Psoas muscle (tissue), 8 donors: ENCODE measurements at places on chromosomes 2 and 18. TPM values are rescaled to one million over a fixed set of nuclear protein-coding genes. Genes with fewer than 3 reads are reported as not detected.

DNA sequence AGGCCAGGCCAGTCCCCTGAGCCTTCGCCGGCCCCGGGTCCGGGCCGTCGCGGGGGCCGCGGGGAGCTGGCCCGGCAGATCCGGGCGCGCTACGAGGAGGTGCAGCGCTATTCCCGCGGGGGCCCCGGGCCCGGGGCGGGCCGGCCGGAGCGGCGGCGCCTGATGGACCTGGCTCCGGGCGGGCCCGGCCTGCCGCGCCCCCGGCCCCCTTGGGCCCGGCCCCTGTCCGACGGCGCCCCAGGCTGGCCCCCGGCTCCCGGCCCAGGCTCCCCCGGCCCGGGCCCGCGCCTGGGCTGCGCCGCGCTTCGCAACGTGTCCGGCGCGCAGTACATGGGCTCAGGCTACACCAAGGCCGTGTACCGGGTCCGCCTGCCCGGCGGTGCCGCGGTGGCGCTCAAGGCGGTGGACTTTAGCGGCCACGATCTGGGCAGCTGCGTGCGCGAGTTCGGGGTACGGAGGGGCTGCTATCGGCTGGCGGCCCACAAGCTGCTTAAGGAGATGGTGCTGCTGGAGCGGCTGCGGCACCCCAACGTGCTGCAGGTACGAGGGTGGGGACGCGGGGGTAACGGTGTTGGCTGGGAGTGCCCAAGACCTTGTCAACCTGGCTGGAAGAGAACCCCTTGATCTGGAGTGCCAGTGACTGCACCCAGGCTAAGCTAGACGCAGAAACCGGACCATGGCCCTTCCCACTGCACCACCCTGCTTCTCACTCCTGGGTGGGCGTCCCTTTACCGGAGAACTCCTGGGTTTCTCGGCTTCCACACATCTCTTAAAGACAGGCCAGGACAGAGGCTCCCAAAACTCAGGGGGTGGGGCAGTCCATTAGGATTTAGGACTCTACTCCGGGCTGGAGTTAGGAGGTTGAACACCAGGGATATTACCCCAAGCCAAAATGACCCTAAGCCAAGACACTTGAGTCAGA is 739 bp downstream of the PKDCC start:
- no peaks in the 10 kb centered on the region for H3K27me3 ChIP-seq
- H3K27ac ChIP-seq, result peak overlapping the region; percentile 94
- no peaks in the 10 kb centered on the region for H3K36me3 ChIP-seq
- H3K4me1 ChIP-seq, result peaks cover 43% of the 10 kb centered on the region
- peak overlapping the region; percentile 95 for H3K4me3 ChIP-seq

- no peaks in the 10 kb centered on the region for H3K27me3 ChIP-seq
- no peak overlapping the region for H3K27ac ChIP-seq
- no peaks in the 10 kb centered on the region for H3K36me3 ChIP-seq
- H3K4me1 ChIP-seq, result no peaks in the 10 kb centered on the region
Observed at GRCh38 chr2:62348700-62349099, 152.8 kb downstream of the B3GNT2 start.

DNA sequence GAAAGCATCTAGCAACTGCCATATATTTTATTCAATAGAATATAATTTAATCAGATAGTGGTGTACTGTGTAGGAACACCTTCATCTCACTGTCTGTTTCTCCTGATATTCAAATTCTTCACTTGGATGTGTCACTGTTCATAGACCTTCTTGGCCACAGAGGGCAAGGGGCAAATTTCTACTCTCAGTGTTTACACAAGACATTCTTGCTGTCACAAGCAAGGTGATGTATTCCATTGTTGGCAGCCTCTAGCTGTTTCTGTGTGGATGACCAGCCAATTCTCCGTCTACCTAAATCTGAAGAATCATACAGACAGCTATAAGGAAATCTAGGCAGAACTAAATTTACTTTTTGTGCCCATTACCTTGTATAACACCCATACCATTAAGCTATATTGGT is 948.3 kb downstream of the CNTNAP5 start:
- H3K27ac ChIP-seq, result no peak overlapping the region
- H3K27me3 ChIP-seq, result no peaks in the 10 kb centered on the region
- H3K36me3 ChIP-seq, result no peaks in the 10 kb centered on the region
- H3K4me1 ChIP-seq, result no peaks in the 10 kb centered on the region
- no peak overlapping the region for H3K4me3 ChIP-seq
- no peak for DNase-seq

DNA sequence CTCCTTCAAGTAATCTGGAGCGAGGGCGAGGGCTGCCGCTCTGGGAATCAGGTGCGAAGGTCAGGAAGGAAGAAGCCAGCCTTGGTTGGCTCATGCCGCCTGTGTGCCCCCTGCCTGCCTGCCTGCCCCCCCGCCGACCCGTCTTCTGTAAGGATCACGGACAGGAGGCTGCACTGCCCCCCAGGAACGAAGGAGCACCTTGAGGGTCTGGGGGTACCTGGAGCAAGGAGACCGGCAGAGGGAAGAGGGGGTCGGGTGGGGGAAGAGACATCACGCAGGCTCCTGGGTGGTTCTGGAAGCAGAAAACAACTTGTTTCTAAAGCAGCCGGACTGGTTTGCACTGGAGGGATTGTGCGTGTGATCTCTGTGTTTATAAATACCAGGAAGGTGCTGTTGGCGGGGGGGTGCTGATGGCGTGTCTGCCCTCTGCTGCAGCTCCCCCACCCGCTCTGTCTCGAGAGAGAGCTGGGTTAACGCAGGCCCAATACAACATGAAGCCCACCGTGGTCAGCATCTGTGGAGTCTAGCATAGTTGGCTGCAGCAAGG is 1.7 kb downstream of the FOSL2 start:
- H3K4me3 ChIP-seq, result peak overlapping the region; percentile 100
- H3K36me3 ChIP-seq, result peaks cover 6% of the 10 kb centered on the region
- peaks cover 27% of the 10 kb centered on the region for H3K4me1 ChIP-seq
- no peaks in the 10 kb centered on the region for H3K27me3 ChIP-seq
- DNase-seq, result peak; percentile 74

- H3K4me3 ChIP-seq, result peak overlapping the region; percentile 30
- no peaks in the 10 kb centered on the region for H3K4me1 ChIP-seq
- no peaks in the 10 kb centered on the region for H3K27me3 ChIP-seq
- H3K27ac ChIP-seq, result no peak overlapping the region
- DNase-seq, result no peak
- no peaks in the 10 kb centered on the region for H3K36me3 ChIP-seq
Observed at GRCh38 chr18:35466815-35467623, 30.7 kb downstream of the INO80C start.

DNA sequence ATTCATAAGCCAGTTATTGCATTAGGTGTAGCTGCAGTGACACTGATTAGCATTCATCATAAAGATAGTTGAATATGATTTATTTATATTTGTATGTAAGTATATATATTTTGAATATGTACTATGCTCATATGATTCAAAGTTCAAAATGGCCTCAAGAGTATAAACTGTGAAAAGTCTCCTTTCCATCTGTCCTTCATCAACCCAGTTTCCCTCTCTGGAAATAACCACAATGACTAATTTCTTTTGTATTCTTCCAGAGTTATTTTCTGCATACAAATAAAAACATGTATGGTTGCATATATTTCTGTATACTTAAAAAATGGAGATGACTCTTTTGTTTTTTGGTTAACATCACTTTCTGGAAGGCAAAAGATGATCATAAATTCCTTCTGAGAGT is 95.2 kb downstream of the CAMKMT start:
- no peaks in the 10 kb centered on the region for H3K27me3 ChIP-seq
- DNase-seq, result no peak
- no peak overlapping the region for H3K27ac ChIP-seq
- H3K4me1 ChIP-seq, result peaks cover 9% of the 10 kb centered on the region

- peaks cover 5% of the 10 kb centered on the region for H3K4me1 ChIP-seq
- no peak for DNase-seq
- peaks cover 22% of the 10 kb centered on the region for H3K27me3 ChIP-seq
- H3K36me3 ChIP-seq, result no peaks in the 10 kb centered on the region
Observed at GRCh38 chr2:142131010-142131669, at the start of gene LRP1B. LRP1B (minus strand) TSS chr2:142131016; CDS start chr2:142130729, 287 bp downstream.

The NAT8 gene
- total RNA-seq, result not detected
